ENCODE measurements at places on chromosomes 12 and 14. TPM values are rescaled to one million over a fixed set of nuclear protein-coding genes. Genes with fewer than 3 reads are reported as not detected.

The SERPINA12 gene
- total RNA-seq: not detected

The RASSF8 gene
- 52.1 TPM for total RNA-seq

The P2RX2 gene
- total RNA-seq: 0.48 TPM

The WNT1 gene
- not detected for total RNA-seq

The OR10G3 gene
- total RNA-seq: not detected

The CELA1 gene
- total RNA-seq: not detected

The IGF1 gene
- 108 TPM for total RNA-seq

The ST8SIA1 gene
- 2.6 TPM for total RNA-seq

The CLEC9A gene
- total RNA-seq: not detected

The LACRT gene
- not detected for total RNA-seq

The ANKRD52 gene
- 18.4 TPM for total RNA-seq

The RNU6-7 gene
- total RNA-seq: not detected

The CYP27B1 gene
- total RNA-seq: 2.2 TPM

The HNRNPC gene
- total RNA-seq: 480 TPM

The OR4E2 gene
- total RNA-seq: not detected

The ALDH6A1 gene
- total RNA-seq: 26.9 TPM

The HOXC12 gene
- not detected for total RNA-seq

The TMEM120B gene
- 5.4 TPM for total RNA-seq

The PTGDR gene
- total RNA-seq: 1.3 TPM

The SCARB1 gene
- 18.4 TPM for total RNA-seq

The SERPINA4 gene
- not detected for total RNA-seq

The SLC10A1 gene
- not detected for total RNA-seq

The KLRC1 gene
- total RNA-seq: 3.3 TPM

The TAS2R7 gene
- not detected for total RNA-seq

The FICD gene
- total RNA-seq: 8.5 TPM

The GCH1 gene
- total RNA-seq: 20.1 TPM

The RFX4 gene
- total RNA-seq: not detected

The KRT74 gene
- total RNA-seq: not detected

The ABCC9 gene
- 27.5 TPM for total RNA-seq

The CCND2 gene
- total RNA-seq: 53.7 TPM

The NKX2-1 gene
- not detected for total RNA-seq

The LRRC10 gene
- not detected for total RNA-seq

The C1S gene
- total RNA-seq: 622 TPM

The RASAL1 gene
- total RNA-seq: 1.3 TPM

The SIVA1 gene
- total RNA-seq: 225 TPM

The CCDC88C gene
- 5.8 TPM for total RNA-seq

The GNB3 gene
- 0.80 TPM for total RNA-seq

All from breast epithelium (tissue), 4 donors.